Activated T-cell treated with anti-CD3 and anti-CD28 coated beads, Interleukin-2, amount 50 U/mL, for 48 hours (primary cell): ENCODE measurements at places on chromosomes 6 and 20.

- DNase-seq = no peak
Observed at GRCh38 chr20:34600892-34601653, 42.6 kb downstream of the MAP1LC3A start.

GRCh38 chr6:107636486-107636885 is 146.6 kb downstream of the SOBP start:
- no peak for DNase-seq

DNA sequence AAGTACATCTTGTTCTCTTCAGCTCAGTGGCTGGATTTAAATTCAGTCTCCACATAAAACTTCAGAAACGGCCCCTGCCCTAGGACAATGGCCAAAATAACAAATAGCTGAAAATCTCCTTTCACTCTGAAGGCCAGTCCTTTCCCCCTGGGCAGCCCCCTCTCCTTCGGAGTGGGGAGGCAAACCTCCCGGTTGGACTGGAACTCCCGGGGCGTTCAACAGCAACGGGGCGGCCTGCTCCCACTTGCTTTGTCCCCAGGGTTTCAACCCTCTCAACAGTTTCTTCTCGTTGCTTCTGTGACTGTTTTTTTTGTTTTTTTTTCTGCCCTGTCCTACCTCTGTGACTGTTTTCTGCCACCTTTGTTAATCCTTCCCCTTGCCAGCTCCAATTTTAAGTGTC is 102.6 kb upstream of the DUSP22 start:
- DNase-seq = peak; percentile 55

DNA sequence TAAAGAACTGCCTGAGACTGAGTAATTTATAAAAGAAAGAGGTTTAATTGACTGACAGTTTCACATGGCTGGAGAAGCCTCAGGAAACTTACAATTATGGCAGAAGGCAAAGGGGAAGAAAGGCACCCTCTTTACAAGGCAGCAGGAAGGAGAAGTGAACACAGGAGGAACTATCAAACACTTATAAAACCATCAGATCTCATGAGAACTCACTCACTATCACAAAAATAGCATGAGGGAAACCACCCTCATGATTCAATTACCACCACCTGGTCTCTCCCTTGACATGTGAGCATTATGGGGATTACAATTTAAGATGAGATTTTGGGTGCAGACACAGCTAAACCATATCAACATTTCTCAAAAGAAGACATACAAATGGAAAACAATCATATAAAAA is 266.3 kb downstream of the EPM2A start:
- DNase-seq = no peak

- DNase-seq = no peak
Observed at GRCh38 chr6:23081701-23082100, 512.3 kb downstream of the HDGFL1 start.

DNA sequence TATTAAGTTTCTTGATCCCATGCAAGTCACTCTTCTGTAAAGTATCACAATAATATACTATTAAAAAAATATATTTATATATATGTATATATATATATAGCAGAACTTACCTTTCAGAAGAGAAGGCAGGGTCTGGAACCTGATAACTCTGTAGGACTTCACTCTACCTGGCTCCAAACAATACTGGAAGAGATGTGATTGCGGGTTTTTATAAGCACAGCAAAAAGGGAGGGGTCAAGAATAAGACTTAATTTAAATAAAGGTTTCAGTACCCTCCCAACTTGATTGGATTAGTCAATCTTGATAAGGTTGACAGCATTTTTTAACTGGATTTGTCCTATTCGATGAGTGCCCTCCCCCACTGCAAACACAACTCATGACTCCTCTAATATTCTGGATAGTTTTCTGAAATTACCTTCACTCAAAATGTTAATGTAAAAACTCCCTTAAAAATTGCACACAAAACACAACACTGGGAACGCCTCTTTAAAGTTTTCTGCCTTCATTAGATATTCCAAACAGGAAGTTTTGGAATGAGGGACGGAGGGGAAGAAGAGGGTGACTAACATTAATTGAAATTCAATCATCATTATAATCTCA is 4.0 kb upstream of the ZNF217 start:
- DNase-seq = no peak

GRCh38 chr6:35496841-35497570 is at the start of gene TEAD3:
Gene TEAD3, minus strand, starts transcription at chr6:35497079.
- DNase-seq = peak; percentile 70

DNA sequence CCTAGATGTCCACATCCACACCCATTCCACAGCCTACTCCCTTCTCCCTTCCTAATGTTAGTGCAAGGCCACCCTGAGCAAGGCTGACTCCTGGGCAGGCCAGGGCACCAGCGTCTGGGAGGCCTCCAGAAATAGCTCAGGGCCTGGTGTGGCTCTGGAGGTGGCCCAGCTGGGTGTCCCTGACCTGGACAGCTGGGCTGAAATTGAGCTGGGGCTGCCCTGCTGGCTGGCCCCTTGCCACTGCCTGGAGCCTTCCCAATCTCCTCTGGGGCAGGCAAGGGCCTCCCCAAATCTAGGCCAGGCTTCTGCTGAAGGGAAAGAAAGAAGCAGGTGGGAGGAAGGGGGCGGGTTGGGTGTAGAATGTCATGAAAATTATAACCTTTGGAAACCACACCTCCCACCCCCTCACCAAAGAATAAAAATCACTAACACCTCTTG is 2.1 kb downstream of the FAM110A start:
- DNase-seq = peak; percentile 39

GRCh38 chr20:43944653-43945235 is 30.1 kb downstream of the TOX2 start:
- no peak for DNase-seq

GRCh38 chr20:39849664-39850063 is 839.4 kb downstream of the MAFB start:
- no peak for DNase-seq

DNA sequence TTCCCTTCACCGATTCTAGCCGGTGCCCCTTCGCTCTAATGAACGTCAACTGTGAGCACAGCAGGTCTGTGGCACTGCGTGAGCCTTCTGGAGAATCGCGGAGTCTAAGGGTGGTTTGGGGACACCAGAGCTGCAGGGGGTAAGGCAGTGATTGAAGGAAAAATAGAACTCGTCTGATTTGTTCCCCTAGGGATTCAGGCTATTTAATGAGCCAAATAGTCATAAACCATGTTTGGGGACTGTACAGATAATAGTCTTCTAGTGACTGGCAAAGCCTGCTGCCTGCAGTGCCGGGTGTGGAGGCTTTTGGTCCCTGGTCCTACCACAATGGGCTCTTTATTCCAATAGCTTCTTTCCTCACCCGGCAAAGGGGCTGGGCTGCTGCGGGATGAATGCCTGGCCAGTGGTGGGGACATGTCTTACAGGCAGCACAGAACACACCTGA is 11.1 kb upstream of the NTSR1 start:
- no peak for DNase-seq

- DNase-seq = peak; percentile 85
Observed at GRCh38 chr6:36441307-36441894, 1.3 kb downstream of the PXT1 start.

DNA sequence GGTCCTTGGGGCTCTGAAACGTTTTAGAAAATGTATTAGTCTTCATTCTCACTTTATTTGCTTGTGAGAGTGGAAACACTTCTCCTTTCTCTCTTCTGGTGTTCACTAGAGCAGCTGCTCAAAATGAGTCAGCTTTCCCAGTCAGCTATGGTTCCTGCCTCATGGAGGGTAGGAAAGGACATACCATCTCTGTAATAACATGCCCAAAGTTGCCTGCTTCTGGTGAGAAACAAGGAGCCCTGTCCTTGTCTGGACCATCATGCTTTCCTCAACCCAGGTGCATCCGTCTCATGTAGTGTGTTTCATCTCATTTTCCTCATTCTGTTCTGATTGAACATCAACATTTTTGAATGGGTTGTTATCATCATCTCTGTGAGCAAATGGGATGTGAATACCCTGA is 17.1 kb upstream of the TINAG start:
- no peak for DNase-seq

- DNase-seq = no peak
Observed at GRCh38 chr6:168628176-168628553, 187.2 kb downstream of the SMOC2 start.
